Neural crest cell (in vitro differentiated cells): ENCODE measurements at places on chromosomes 1 and 21. TPM values are rescaled to one million over a fixed set of nuclear protein-coding genes. Genes with fewer than 3 reads are reported as not detected.

Gene MAB21L3
- not detected in 2 replicates for total RNA-seq

DNA sequence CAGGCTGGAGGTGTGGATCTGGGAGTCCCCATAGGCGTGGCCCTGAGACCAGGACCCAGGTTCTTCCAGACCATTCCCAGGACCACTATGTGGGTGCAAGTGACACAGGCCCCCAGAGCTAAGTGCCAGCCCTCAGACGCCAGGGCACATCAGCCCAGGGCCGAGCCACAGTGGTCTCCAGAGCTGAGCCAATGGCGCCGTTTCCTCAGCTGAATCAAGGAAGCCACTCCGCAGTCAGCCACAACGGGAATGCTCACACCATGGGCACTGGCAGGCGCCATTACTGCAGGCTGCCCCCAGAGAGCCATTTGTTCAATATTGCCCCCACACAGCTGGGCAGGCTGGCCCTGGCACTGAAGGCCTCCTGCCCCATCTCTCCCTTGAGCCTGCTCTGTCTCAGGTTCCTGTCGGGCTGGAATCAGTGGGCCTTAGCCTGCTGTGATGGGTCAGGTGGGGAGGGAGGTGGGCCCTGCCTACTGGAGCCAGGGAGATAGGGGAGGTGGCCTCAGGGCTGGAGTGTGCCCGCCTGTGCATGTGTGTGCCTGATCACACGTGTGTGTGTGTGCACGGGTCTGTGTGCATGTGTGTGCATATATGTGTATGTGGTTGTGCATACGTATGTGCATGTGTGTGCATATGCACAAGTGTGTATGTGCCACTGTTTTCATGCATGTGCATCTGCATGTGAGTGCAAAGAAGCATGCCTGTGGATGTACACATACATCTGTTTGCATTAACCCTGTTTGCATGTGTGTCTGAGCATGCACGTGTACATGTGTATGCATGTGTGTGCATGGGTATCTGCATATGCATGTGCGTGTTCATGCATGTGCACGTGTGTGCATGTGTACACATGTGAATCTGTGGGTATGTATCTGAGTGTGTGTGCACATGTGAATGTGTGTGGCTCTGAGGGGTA is 6.1 kb downstream of the GJC2 start:
- DNase-seq: no peak

- DNase-seq: no peak
Observed at GRCh38 chr21:44407493-44407892, 47.8 kb upstream of the LRRC3 start.

DNA sequence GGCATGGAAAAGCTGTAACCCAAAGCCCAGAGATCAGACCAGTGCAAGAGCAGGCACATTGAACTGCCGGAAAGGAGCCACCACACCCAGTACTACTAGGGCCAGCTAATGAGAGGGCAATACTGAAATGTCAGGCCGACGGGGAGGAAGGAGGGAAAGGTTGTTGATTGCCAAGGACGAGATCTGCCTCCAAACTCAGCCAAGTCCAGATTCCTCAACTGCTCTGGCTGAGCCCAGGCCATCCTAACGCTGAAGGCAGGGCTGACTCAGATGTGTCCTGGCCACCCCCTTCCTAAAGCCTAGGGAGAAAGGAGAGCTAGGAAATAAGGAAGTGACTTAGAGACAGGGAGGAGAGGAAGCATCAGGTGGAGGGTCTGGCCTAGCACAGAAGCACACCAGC is 42.1 kb upstream of the IPO9 start:
- DNase-seq: no peak

DNA sequence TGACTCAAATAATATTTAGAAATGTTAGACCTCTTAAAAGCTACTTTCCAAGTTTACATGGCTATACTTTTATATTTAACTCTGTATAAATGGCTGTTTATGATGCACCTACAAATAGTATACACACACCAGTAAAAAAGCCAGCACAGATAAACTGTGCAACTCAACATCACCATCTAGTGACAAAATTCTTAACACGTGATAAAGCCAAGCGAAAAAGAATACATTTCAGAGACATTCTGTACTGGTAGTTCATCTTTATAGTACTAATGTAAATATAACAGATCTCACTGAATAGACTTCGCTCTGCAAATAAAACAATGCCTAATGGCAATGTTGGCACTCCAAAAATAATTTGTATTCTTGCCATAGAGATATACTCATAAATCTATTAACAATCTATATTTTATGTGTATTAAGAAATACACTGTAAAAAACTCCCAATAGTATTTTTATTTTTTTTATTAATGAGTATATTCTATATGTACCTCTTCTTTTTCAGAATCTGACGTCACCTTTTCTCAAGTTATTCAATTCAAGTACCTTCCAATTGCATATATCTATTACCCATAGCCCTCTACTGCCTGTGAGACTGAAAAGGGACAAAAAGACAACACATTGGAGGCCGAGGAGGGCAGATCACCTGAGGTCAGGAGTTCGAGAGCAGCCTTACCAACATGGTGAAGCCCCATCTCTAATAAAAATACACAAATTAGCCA is 100.2 kb downstream of the DPYD start:
- DNase-seq: no peak
